ENCODE measurements at places on chromosomes 1 and 21.

- DNase-seq, result no peak
Measured at GRCh38 chr1:183554577-183554976, 35.7 kb downstream of the NCF2 start.

- DNase-seq, result no peak
Measured at GRCh38 chr21:38409907-38410306, 88.4 kb downstream of the ERG start.

DNA sequence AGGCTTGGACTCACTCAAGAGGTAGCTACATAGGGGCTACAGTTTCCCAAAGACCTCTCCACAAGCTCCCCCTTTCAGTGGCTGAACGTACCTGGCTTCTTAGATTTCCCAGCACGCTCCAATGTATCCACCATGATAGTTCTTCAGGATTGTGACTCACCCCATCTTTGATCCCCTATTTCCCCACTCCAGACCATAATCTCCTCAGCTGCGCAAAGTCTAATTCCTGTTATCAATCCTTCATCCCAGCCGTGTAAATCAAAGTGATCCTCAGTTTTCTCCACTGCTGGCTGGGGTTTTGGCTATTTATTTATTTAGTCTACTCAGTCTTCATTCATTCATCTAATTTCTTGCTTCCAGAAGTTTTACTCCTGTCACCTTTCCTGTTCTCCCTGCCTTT, 13.1 kb upstream of the CTPS1 start:
- DNase-seq, result no peak

DNA sequence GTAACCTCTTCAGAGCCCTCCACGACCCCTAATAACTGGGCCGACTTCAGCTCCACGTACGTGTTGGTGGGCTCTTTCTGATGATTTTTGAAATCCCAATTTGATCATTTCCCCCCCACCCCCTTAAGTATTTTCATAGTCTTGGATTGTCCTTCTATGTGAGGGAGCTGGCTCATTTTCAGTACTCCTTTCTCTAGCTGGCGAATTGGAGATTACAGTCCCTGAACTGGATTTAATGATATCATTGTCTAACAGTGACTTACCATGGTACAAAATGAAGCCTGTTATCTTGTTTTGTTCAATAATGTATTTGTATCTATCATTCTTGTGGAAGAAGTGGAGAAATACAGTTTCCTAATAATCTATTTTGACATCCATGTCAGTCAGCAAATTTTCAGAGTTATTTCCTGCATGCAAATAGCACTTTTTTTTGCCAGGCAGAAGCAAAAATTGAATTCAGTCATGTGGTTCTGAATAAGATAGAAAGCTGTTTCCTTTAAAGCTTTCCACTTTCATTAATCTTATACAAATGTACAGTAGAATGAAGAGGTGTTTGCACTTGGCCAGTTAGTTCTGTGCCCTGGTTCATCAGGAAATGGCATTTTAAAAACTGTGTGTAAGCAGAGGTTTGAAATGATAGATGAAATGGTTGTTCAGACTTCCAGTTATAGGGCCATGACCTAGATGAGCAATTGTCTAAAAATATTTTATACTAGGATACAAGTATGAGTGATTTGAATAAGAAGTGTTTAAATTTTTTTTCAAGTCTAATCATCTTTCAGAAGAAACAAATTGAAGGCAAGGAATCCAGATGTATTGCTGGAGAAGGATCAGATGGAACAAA, 104.2 kb downstream of the ATP5PO start:
- no peak for DNase-seq

DNA sequence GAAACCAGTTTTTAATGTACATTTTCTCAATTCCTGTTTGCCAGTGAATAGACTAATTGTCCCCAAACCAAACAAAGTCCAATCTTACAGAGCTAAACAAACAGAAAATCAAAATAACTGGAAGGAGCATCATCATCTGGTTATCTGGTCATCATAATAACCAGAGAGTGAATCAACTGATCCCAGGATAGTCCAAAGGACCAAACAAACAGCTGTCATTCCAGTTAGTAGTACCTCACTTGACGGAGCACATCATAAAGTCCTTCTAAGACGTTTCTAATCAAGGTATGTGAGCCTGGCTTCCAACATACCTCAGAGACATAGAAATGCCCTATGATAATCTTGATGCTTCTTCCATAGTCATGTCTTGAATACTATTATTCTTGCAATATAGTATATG, 240.5 kb downstream of the LTN1 start:
- no peak for DNase-seq

DNA sequence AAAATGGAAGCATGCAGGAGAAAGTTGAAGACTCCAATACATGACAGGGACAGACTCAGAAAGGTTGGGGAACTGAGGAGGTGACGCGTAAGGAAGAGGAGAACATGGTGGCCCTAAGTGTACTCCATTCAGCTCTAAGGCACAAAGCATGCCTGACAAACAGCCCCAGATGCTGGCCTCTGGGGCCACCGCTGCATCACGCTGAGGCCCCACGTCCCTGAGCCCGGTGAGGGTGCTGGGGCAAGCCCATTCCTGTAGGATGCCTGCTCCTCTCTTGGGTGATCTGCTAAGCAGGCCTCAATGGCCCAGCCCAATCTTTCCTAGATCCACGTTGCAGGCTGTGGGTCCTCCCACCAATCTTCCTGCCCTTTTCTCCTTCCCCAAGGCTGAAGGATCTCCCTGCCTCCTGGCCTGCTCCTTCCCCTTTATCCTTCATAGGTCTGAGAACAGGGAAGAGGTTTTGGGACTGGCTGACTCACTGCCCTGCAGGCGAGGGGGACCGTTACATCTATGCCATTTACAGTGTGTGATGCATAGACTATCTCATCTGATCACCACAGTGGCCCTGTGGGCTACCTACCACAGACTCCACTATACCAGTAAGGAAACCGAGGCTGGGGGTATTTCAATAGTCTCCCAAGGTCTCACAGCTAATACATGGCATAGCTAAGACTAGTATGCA, 16.8 kb upstream of the NID1 start:
- DNase-seq, result no peak

- peak; percentile 68 for DNase-seq
Measured at GRCh38 chr21:22174746-22175145, 1176.5 kb downstream of the NCAM2 start.

- no peak for DNase-seq
Measured at GRCh38 chr1:70003211-70003908, 202.0 kb downstream of the LRRC40 start.

DNA sequence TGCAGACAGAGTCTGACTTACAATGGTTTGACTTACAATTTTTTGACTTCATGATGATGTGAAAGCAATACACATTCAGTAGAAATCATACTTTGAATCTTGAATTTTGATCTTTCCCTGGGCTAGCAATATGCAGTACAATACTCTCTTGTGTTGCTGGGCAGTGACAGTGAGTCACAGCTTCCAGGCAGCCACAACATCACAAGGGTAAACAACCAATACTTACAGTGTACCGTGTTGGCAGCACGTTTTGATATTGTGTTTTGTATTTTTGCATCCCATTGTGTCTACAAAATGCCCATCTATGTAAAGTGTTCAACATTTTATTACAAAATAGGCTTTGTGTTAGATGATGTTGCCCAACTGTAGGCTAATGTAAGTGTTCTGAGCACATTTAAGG, 150.9 kb downstream of the NTMT2 start:
- DNase-seq, result no peak

DNA sequence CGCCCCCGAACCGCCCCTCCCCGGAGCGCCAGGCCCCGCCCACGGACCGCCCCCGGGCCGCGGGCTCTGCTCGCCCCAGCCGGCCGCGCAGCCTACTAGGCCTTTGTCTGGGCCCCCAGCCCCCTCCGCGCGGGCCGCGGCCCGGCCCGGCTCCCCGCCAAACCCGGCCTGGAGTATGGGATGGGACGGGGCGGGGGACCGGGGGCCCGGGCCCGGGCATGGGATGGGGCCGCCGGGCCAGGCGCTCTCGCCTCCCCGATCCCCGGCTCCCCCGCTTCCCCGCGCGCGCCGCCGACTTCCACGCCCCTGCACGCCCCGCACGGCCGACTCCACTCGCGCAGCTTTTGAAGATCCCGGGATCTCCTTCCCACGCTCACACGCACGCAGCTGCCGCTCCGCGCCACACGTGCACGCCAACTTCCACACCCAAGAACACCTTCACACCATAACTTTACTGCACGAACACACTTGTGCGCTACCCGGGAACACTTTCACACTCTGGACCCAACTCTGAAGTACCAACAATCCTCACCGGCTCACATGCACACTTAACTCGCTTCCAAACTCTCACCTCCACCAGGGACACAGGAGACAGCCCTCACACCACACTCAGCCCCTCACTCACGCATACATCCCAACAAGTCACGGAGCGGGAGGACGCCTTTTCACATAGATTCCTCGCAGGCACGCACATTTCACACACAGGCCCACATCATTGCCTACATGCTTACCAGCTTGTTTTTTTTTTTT, 437 bp upstream of the HSPG2 start:
- no peak for DNase-seq

DNA sequence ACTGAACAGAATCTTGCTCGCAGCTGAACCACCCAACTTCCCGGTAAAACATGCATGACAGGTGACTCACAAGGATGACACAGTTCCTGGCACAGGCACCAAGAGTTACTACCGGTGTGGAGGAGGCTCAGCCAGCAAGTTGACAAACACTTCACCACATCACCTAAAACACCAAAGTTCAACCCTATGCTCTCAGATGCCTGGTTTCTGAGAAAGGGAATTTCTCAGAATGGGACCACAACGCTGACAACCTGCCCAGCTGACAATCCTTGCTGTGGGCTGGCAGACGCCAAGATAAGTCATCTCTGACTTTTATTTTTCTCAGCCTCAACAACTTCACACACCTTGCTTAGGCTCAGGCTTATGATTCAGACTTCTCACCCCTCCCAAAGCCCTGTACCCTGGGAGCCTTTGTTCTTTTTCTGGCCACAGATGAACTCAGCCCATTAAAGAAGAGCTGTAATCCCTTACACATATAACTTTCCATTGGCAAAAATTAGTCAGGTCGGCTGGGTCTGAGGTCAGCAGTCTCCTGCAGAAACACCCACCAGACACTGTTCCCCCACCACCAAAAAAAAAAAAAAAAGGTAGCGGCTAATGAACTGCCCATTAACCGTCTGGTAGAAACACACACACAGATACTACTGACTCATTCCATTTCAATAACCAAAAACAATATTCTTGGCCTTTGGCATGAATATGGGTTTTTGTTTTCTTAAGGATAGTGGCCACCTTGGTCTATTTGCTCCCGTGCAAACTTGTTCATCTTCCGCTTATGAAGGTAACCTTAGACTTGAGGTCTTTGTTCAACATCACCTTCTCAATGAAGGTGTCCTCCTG, 10.8 kb upstream of the TIAM1 start:
- peak; percentile 95 for DNase-seq

- DNase-seq, result no peak
Measured at GRCh38 chr1:3515774-3516480, 61.5 kb downstream of the ARHGEF16 start.

DNA sequence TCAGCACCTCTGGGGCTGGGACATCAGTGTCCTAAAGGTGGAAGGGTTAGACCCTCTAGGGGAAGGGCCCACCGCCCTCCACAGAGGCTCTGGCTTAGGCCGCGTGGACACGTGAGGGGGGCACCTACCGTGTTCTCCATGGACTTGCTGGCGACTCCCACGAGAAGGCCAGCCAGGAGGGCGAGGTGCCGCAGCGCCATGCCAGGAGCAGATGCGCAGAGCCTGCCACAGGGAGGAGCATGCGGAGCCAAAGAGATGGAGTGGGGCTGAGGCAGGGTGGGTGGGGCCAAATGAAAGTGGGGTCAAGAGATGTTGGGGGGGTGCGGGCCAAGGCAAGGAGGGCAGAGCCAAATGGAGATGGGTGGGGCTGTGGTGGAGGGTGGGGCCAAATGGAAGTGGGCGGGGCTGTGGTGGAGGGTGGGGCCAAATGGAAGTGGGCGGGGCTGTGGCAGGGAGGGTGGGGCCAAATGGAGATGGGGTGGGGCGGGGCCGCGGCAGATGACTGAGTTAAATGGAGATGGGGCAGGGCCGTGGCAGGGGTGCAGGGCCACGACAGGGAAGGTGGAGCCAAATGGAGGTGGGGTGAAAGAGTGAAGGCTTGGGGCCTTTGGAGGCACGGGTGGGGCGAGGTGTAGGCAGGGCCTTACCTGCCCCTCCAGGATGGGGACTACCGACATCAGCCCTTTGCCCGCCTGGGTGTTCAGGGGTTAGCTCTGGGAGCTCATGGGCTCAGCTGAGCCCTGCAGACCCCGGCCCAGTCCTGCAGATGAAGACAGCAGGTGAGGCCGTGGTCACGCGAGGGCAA, 17.4 kb upstream of the RNF223 start:
- DNase-seq, result no peak

GRCh38 chr1:228198977-228199590, 8.8 kb upstream of the OBSCN start:
- DNase-seq, result no peak

GRCh38 chr1:11455967-11456570, 22.9 kb upstream of the DISP3 start:
- DNase-seq, result no peak

GRCh38 chr1:172530000-172530399, 3.0 kb upstream of the SUCO start:
- no peak for DNase-seq

GRCh38 chr1:63797056-63797726, 23.4 kb downstream of the ROR1 start:
- no peak for DNase-seq

DNA sequence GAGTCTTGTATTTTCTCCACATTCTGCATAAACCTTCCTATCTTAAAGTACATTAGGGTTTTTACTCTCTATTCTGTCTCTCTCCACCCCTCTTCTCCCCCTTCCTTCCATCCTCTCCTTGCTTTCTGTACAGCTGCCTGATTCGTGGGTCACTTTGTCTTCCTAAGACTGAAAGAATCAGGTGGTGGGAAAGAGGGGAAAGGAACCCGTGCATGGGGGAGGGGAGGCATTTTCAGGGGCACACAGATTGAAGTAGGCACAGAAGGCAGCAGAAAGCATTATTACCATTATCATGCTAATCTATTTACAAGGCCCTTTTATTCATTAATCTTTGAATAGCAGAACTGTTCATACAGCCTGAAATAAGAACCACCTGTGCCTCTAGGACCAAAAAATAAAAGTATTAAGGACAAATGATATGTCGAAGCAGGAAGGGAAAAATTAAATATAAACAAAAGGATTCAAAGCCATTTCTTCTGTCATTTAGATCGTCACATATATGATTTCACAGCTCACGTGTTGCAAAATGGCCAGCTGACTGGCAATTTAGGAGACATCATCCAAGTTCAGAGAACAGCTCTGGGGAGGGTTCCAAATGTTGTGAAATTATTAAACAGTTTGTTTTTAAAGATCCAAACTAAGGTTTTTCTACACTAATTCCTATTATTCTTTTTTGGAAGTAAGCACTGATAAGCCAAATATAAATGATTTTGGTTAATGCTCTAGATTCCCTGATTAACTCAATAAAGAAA, 154.6 kb downstream of the PBX1 start:
- no peak for DNase-seq

GRCh38 chr1:211280910-211281309, 21.7 kb downstream of the RCOR3 start:
- DNase-seq, result no peak
